ENCODE measurements at places on chromosomes 1 and 21.

- DNase-seq = no peak
Measured at GRCh38 chr1:98045211-98045766, 124.5 kb upstream of the DPYD start.

- DNase-seq = no peak
Measured at GRCh38 chr1:202568826-202569225, 141.4 kb downstream of the SYT2 start.

GRCh38 chr1:117479086-117479485, 111.8 kb downstream of the MAN1A2 start:
- no peak for DNase-seq

GRCh38 chr1:58627221-58627620, 50.2 kb upstream of the TACSTD2 start:
- no peak for DNase-seq

- no peak for DNase-seq
Measured at GRCh38 chr1:19257178-19257914, 5.7 kb downstream of the MRTO4 start.

GRCh38 chr1:107934578-107934977, 30.4 kb downstream of the VAV3 start:
- DNase-seq = no peak

- DNase-seq = no peak
Measured at GRCh38 chr1:158146739-158147138, 34.0 kb upstream of the CD1D start.

- DNase-seq = no peak
Measured at GRCh38 chr1:94118471-94118870, 2.5 kb downstream of the ABCA4 start.

GRCh38 chr1:118925651-118926050, 62.5 kb downstream of the TBX15 start:
- DNase-seq = no peak

GRCh38 chr1:241610056-241610815, 29.9 kb downstream of the CHML start:
- peak; percentile 80 for DNase-seq

DNA sequence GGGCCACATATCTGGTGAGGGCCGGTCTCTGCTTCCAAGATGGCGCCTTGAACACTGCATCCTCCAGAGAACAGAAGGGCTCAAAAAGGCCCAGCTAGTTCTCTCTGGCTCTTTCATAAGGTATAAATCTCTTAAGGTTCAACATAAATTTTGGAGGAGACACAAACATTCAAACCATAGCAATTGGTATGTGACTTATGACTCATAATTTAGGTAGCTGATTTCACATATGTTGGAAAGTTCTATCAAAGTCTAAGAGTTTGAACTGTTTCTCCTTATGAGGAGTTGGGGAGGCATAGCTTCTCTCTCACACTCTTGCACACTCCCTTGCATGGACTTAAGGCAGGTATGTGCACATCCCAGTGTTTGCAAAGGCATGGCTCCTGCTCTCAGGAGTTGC, 5.1 kb upstream of the FYB2 start:
- no peak for DNase-seq

DNA sequence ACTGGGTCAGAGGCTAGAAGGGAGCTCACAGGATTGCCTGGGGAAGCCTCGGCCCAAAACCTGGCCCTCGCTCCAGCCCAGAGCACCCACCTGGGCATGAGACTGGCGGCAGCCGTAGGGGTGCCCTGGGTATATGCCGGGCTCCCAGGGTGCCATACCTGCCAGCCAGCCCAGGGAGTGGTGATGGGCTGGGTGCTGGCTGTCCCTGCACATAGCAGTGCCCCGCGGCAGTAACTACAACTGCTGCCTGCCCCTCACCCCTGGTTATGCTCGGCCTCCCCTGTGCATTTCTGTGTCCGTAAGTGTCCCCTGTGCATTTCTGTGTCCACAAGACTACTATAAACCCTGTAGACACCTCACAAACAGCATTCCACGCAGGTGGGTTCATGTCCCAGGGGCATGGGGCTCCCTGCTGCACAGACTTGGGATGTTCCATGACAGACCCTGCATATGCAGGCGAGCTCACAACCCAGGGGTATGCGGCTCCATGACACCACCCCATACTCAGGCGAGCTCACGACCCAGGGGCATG, 5.8 kb upstream of the SPATC1L start:
- DNase-seq = no peak

GRCh38 chr1:45282351-45282750, 44.3 kb upstream of the HPDL start:
- no peak for DNase-seq

DNA sequence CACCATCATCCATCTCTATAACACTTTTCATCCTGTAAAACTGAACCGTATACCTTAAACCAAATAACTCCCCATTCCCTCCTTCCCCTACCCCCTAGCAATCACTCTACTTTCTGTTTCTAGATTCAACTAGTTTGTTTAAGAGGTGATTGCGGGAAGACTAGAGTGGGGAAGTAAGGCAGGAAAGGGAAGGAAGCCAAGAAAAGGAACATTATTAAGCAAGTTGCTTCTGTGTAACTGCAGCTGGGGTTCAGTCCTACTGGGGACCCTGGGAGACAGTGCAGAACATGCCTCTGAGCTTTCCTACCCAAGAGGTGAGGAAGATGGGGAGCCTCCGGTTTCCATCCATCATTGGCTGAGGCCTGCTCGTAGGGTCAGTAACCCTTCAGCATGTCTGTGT, 28.9 kb upstream of the H3-3A start:
- DNase-seq = no peak

- DNase-seq = no peak
Measured at GRCh38 chr21:20641241-20641640, 357.0 kb upstream of the NCAM2 start.

GRCh38 chr1:227449051-227449450, 114.3 kb upstream of the ZNF678 start:
- DNase-seq = no peak

- DNase-seq = no peak
Measured at GRCh38 chr1:186033847-186034271, 299.7 kb downstream of the HMCN1 start.

DNA sequence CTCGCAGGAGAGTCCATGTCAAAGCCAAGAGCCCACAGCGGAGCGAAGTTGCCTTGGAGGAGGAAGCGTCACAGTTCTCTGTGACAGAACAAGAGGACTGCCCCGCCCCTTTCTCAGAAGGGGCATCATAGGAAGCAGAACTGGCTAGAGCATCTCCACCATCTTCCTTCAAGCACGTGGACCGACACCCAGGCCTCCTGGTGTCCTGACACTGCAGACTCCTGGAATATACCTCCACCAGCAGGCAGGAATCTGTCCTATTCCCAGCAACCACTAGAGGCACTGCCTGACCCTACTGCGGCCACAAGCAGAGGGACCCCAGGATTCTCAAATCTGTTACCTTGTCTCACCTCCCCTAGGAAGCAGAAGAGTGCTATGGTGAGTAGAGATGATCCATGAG, 37.8 kb downstream of the GPA33 start:
- DNase-seq = peak; percentile 18

DNA sequence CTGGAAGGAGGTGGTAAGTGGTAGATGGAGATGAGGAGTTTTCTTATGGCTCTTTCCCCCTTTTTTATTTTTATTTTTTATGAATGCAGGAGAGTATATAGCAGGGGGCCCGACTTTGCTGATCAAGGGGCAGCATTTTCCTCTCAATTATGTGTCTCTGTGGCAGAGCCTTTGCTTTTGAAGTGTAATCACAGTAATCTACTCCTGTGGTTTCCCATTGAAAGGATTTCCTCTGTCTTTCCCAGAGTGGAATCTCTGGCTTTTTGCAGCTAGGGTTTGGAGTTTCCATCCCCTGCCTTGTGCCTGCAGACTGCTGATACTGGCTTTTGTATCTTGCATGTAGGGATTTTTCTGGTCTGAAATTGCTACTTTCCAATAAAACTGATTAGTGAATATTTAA, 29.1 kb downstream of the ARID1A start:
- no peak for DNase-seq

- no peak for DNase-seq
Measured at GRCh38 chr1:231936983-231937775, 310.6 kb downstream of the DISC1 start.

DNA sequence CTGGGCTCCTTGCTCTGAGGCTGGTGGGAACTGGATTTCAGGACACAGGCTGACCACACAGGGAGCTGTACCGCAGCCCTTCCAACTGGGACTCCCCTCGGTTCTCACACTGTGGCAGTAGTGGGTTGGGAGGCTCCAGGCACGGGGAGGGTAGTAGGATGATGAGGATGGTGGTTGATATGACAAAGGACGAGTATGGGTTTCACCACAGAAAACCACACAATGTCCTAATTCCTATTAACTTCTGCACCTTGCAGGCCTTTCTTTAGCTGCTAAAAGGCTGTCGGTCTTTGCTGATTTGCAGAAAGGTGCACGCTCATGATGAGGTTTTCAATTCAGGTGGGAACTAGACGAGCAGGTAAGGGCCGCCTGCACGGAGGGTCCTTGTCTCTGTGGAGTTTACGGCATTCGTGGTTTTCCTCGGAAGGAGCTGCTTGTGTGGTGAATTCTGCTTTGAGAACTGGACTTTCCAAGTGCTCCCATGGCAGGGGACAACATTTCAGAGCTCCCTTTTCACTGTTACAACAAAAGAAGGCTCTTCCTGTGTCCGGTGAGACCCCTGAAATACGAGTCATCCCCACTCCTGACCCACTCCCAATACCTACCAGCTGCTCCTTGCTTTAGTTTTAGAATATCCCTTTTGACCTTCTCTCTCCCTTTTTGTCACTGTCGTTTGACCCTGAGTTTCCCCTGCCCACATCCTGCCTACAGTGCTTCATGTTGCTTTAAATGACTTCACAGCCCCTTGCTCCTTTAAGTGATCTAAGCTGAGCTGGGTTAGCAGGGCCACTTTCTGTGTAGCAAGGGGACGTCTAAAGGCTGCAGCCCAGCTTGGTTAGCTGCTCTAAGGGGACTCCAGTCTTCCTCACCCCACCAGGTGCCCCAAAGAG, 125.1 kb downstream of the MRPS6 start:
- no peak for DNase-seq

GRCh38 chr1:92483610-92484471, 2.9 kb downstream of the GFI1 start:
- DNase-seq = no peak

DNA sequence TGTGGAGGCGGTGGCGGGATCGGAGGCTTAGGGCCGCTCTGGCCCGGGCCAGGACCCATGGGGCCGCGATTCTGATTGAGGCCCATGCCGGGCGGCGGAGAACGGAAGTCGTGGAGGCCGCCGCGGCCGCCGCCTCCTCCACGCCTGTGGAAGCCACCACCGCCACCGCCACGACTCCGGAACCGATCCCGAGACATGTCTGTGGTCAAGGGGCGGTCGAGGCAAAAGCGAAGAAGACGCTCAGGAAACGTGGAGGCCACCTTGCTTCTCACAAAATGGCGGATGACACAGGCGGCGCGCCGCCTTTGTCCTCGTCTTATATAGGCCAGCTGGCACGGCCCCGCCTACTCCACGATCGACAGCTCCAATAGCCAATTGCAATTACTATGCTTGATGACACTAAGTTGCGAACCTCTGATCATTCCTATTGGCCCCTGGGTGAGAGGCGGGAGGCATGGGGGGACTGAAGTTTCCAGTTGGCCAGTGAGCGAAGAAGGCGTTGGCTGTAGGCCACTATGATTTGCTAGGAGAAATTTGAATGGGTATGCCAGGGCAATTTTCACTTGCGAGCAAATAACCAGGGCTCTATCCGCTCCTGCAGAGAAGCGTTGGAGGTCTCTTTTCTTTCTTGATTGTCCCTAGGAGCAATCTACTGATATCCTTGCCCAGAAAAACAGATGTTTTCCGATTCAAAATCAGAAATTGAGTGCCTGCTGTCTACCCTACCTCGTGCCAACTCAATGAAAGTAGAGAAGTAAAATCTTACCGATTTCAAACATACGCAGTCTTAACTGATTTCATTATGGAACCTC, at the start of gene SFPQ:
TSS of gene SFPQ (minus strand) at position 293 of the 812 bp plus-strand sequence. CDS start at position 197, 96 bp downstream.
- peak; percentile 100 for DNase-seq

DNA sequence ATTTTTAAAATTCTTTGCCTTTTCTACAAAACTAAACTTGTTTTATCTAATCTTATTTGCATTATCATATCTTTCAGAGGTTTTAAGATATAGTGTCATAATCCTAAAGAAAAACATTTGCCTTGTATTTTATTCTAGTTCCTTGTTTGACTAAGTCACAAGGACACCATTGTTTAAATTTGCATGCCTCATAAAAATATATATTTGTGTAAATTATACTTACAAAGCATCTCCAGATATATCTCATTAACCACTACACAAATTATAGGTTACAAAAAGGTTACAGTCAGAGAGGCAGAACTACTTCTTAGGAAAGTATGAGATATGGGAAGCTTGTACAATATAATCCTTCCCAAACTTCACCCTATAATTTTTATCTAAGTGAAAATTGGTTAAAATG, 4.2 kb upstream of the RGS13 start:
- DNase-seq = no peak

DNA sequence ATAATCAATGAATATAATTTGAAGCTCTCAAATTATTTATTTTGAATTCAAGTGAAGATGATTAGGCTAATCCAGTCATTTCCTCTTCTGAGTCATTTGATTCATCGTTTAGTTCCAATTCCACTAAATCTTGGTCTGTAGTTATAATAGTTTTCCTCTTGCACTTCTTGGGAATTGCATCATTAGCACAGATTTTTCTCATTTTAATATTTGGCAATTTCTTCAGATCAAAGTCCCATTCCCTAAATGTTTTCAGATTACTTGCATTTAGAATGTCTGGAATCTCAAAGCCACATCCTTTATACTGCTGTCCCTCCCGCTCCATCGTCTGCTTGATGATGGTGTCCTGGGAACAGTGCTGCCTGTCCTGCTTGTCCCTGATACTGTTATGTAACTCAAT, 43.5 kb downstream of the MAST2 start:
- no peak for DNase-seq

DNA sequence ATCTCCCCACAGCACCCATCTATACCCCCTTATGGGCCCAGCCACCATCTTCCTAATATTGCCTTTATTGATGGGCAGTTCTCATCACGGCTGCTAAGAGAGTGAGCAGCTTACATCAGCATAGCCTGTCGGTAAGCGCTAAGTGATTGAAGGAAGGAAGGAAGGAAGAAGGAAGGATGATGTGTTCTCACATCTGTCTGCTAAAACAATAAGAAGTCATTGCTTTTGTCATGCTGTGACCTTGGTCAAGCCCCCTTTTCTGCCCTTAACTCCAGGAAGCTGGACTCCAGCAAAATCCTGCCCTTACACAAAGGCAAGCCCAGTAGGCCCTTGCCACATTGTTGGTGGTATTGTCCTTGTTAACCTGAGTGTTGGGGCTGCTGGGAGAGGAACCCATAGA, 165.0 kb downstream of the ETS2 start:
- DNase-seq = no peak

- no peak for DNase-seq
Measured at GRCh38 chr1:234769284-234769985, 159.5 kb upstream of the IRF2BP2 start.

GRCh38 chr1:58576727-58577653, at the start of gene TACSTD2:
Gene TACSTD2 (minus strand): TSS chr1:58577252. CDS start chr1:58577156, 96 bp downstream.
- DNase-seq = no peak

Data from NCI-H2081 (cell line).